Esophagus muscularis mucosa (tissue), 4 donors: ENCODE measurements at places on chromosomes 12 and 14. TPM values are rescaled to one million over a fixed set of nuclear protein-coding genes. Genes with fewer than 3 reads are reported as not detected.

DNA sequence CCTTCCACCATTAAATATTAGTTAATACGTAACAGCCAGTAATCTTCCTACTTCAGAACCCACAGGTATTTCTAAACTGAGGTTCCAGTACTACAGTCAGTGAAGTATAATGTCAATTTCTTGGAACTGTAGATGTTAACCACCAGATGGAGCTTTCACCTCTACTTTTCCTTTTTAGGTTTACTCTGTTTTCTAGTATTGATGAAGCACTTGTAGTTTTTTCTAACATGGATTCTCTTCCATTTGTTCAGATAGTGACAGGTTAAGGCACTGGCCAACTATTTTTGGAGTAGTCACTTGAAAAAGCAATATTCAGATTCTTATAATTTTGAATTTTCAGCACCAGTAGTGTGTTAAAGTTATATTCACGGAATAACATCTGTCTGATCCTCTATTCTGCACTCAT, 4.6 kb upstream of the SEC23A start:
- DNase-seq = no peak

DNA sequence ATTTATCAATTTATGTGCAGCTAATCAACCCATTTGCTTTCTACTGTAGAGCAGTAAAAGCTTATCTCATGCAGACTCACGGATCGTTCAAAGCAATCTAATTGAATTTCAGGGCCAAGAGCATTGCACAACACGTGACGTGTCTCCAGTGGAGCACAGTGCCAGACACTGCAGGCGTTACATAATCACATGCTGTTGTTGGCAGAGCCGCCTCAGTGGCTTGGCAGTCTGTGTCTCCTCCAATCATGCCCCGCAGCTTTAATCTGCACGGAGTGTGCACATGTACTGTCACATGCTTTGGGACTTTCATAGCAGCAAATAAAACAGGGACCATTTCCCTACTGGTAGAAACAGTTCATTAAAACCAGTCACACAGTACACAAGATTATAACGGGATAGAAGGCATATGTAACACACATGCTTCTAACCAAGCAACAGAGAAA, 309.3 kb downstream of the ITPR2 start:
- peak; percentile 96 for DNase-seq

DNA sequence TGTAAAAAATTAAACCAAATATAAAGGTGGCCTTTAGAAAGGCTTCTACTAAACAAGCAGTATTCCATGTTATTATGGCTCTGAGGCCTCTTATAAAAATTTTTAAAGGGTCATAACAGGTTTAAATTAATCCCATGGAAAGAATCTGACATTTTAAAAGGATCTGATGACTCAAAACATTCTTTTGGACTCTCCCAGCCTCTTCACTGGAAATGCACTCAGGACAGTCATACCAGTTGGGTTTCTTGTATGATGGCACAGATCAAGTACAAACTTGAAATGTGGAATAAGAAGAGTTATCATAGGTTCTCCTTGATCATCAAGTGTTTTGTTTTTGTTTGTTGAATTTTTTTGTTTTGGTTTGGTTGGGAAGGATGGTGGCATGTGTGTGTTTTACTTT, 50.8 kb downstream of the PPP2R5E start:
- DNase-seq = no peak

- no peak for DNase-seq
Measured at GRCh38 chr12:52259657-52260243, 14.7 kb upstream of the KRT86 start.

DNA sequence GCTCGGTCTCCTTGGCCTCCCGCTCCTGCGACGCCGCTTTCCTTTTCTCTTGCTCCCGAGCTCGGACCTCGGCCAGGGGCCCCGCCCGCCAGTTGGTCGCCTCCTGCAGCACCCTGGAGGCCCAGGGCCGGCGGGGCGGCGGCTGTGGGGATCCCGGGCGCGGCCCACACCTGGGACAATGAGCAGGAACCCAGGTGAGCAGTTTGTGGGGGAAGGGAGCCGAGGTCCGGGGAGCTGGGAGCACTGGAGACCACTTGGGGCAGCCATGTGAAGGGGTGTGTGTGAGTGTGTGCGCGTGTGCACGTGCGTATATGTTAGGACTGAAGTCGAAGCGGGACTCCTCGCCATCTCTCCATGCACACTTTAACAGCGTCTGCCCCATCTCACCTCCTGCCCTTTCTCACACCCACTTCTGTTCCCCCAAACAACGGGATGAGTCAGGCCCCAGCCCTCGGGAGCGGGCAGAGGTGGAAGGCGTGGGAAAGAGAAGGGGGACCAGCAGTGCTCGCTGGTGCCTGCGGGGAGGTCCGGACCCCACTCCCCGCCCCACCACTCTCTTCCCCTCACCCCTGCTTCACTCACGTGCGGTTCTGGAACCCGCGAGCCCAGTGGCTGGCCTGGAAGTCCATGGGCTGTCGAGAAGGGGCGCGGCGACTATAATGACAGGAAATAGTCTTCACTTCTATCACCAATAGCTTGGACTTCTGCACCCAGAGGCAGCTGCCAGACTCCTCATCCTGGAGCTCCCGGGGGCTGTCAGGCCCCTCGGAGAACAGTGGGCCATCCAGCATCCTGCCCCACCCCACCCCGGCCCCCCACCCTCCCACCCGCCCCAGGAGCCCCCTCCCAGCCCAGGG, 450 bp downstream of the DDN start:
- DNase-seq = no peak

DNA sequence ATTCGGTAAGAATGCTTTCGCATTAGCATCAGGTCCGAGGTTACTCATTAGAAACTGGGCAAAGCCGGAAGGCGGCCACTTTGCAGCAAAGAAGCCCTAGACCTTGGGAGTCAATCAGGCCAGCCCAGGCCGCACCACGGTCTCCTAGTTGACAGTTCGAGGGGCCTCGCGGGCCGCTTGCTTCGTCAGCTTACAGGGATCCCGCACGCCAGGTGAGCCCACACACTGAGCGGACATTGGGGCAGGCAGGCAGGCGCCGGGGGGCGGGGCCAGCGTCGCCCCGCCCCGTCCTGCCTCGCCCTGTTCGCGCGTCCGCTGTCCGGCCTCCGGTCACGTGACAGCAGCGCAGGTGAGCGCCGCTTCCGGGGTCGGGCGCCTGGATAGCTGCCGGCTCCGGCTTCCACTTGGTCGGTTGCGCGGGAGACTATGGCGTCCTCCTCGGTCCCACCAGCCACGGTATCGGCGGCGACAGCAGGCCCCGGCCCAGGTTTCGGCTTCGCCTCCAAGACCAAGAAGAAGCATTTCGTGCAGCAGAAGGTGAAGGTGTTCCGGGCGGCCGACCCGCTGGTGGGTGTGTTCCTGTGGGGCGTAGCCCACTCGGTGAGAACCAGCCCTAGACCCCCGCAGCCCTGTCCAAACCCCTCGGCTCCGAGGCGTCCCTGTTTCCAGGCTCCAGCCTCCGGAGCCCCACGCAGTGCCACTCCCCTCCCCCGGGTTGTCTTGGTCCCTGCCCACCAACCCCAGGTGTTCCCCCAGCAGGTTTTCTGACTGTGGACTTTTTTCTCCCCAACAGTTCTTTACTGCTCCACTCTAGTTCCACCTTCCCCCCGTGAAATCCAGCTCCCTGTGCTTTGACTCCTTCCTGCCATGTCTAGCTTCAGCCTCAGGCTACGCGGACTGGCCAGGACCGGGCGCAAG, at the start of gene PIP4K2C:
PIP4K2C (plus strand) TSS at position 329 of the 918 bp plus-strand sequence; CDS start at position 427, 98 bp downstream.
- no peak for DNase-seq

- DNase-seq = no peak
Measured at GRCh38 chr14:92615451-92615850, 101.9 kb downstream of the RIN3 start.

GRCh38 chr14:95651821-95652583, 34.2 kb upstream of the TCL1B start:
- DNase-seq = no peak

GRCh38 chr12:12032260-12032791, 38.4 kb upstream of the BCL2L14 start:
- no peak for DNase-seq

DNA sequence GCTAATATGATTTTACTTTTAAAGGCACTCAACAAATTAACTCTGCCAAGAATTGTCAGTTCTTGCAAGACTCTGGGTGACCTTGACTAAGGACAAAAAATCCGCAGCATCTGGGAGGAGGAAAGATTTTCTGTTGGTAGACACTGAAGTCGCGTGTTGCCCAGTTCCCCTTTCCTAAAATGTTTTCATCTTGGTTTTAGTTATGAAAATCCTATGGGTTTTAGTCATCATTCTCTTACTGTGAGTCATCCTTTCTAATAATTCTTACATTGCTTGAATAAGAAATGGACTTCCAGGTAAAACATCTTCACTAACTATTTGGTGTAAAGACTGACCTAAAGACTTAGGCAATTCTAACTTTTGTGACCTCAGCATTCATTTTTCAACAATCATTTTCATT, 9.1 kb downstream of the GSG1 start:
- DNase-seq = peak; percentile 55

DNA sequence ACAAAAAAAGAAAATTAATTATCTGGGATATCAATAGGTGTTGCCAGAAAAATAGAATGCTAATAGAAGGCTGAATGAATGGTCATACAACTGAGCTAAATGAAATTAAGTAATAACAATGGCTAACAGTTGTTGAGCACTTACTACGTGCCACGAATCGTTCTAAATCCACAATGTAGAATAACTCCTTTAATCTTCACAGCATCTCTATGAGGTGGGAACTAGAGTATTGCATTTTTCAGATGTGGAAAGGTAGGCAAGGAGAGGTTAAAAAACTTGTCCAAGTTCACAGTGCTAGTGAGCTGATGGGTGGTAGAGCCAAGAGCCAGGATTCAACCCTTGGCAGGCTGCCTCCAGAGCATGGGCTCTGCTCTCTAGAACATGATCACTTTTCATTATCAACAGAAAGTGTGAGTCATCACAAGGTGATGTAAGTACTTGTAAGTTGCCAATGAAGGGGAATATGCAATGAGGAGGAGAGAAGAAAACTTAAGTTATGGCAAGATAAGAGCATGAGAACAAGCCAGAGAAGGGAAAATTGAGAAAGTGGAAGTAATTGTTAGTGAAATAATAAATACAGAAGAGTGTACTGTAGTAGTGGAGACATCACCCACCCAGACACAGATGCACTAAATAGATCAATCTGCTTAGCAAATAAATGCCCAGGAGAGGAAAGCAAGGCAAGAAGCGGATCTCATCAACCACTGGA, 122.1 kb downstream of the PRKD1 start:
- no peak for DNase-seq

- DNase-seq = no peak
Measured at GRCh38 chr12:46100551-46101484, 110.4 kb upstream of the SCAF11 start.

DNA sequence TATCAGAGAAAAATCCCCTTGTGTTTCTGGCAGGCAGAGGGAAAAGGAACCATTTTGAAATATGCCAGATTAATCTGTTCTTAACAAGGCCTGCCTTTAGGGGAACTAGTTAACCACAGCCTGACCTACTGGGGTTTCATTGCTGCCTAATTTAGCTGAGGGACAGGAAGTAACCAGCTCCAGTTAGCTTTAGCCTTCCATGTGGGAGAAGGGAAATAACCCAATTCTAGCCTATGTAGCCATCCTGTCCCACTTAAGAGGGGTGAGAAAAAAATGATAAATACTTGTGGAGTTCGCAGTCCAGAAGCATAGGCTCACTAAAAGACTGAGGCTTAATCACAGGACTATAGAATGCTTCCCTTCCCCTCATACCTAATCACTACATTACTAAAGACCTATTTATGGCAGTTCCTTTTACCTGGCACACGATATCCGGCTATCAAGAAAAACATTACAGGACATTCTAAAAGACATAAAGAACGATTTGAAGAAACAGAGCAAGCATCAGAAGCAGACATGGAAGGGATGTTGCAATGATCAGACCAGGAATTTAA, 22.8 kb downstream of the COX8C start:
- no peak for DNase-seq

DNA sequence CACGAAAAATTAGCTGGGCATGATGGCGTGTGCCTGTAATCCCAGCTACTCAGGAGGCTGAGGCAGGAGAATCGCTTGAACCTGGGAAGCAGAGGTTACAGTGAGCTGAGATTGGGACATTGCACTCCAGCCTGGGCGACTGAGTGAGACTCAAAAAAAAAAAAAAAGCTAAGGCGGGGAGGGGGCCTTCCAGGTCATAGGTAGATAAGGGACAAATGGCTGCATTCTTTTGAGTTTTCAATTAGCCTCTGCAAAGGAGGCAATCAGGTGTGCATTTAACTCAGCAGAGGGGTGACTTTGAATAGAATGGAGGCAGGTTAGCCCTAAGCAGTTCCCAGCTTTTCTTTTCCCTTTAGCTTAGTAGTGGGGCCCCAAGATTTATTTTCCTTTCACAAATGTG, 743 bp upstream of the AACS start:
- no peak for DNase-seq

DNA sequence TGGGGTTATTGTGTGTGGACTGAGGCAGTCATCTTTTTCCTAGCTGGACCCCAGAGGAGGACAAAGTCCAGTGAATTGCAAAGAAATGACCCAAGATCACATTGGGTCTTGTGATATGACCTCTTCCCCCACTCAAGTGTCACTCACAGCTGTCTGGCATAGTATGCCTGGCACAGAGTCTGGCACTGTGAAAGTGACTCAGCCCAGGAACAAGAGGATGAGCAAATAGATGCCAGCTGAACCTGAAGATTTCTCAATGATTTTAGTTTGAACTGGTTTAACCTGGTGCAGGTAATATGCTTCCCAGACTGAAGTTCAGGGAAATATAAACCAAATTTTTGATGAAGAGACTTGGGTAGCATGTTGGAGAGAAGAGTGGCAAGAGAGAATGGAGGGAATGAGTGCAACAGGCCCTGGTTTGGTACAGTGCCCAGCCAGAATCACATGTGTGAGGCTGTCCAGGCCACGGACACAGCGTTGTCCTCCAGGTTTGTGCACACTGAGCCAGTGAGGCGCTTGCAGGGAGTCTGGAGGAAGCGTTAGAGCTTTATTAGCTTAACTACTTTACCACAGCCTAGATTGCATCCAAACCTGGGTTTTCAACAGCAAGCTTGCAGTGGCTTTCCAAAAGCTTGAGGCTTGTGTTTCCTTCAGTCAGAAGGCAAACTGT, 332.9 kb downstream of the NUAK1 start:
- peak; percentile 19 for DNase-seq

NXPH4 gene
- not detected for total RNA-seq

CACNB3 gene
- 11.6 TPM for total RNA-seq

DIO2 gene
- total RNA-seq = 31.5 TPM

ENDOU gene
- 0.39 TPM for total RNA-seq

PSEN1 gene
- total RNA-seq = 31.7 TPM

DPF3 gene
- total RNA-seq = 2.5 TPM

SRRM4 gene
- not detected for total RNA-seq

ARMH4 gene
- 5.4 TPM for total RNA-seq

RNASE1 gene
- total RNA-seq = 405 TPM

NELL2 gene
- 5.2 TPM for total RNA-seq
